Body of pancreas (tissue), 4 donors: ENCODE measurements at places on chromosomes 4 and X. TPM values are rescaled to one million over a fixed set of nuclear protein-coding genes. Genes with fewer than 3 reads are reported as not detected.
A peak's percentile ranks its signal among the peaks of the same experiment; 100 is the strongest.

DNA sequence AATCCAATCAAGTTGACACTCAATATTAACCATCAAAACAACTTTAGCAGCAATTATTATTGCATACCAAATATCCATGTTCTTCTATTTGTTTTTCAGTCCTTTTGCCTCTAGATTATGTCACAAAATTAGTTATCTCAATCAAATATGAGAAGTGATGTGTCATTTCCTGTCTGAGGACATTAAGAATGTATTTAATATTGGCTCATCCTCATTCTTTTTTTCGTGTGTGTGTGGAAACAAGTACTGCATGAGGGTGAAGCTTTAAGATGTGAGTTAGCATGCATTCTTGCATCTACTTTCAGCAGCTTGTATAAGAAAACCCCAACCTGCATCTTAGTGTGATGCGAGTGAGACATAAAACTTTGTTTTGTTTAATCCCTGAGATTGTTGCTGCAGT lies 301.4 kb downstream of the GRIA2 start:
- DNase-seq, result no peak

DNA sequence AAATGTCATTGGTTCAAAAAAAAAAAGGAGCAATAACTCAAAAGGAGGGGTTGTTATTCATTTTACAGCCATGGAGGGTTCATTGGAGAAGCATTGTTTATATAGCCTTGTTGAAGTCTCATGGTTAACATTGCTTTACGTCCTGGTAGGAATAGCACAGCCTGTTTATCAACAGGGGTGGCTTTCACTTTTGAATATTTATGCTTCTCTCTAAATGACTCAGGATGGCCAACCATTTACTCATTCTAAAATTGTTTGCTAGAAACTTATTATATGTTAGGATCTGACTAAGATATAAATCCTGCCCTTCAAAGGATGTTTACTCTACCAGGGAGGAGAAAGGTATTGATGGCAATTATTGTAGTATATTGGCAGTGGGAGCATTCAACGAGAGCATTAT lies 534.1 kb upstream of the GALNTL6 start:
- no peak for DNase-seq

GRCh38 chr4:21991050-21991449 lies 42.5 kb upstream of the KCNIP4 start:
- DNase-seq, result no peak

- no peak for DNase-seq
These were observed 128.2 kb downstream of the CBR4 start for GRCh38 chr4:168881781-168882420.

- DNase-seq, result no peak
These were observed 213.8 kb upstream of the FGF13 start for GRCh38 chrX:138925330-138925729.

DMRTC1 gene
- not detected for total RNA-seq

- DNase-seq, result peak; percentile 41
These were observed 12.3 kb downstream of the MSL3 start for GRCh38 chrX:11770320-11770719.

DNA sequence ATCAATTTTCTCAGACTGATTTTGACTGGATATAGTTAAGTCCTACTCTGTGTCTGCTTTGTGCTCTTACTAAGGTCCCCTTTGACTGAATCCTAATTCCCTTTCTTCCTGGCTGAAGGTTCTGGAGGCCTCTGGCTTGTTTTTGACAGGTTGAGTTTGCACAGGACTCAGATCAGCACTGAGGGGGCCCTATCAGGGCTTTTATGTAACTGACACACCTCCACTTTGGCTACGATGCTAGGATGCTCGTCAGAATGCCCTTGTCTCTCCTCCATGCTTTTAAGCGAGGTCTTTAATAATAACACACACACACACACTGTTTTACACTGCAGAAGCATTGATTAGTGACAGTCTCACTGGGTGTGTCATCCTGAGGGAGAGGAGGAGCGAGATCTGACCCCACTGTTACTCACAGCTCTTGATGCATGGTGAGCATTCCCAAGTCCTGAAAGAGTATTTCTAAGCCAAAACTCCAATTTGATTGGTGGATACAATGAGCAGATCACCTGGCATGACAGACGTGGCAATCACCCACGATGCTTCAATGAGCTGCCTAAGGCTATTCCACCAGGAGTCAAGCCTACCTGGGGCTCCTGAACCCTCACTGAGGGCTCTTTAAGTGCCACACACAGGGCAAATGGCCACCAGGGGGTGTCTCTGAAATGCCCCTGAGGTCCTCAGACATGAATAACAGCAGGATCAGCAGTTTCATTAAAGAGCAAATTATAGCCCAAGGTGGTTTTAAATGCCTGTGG lies 130.4 kb upstream of the CPEB2 start:
- peak; percentile 27 for DNase-seq

DNA sequence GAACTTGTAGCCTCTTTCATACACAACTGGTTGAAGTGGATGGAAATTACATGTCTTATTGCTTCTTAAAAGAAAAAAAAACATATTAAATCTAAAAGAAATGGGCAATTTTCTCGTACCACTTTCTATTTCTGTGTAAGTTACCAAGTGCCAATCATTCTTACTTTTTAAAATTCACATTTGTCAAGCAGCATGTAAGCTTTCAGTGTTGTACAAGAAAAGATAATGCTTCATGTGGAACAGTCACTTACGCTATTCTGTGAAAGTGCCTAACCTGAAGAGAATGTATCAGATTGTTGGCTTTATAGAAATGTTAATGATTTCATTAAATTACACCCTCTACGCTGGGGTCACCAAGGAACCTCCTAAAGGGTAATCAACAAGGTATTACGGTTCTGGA lies 4.4 kb upstream of the DCTD start:
- DNase-seq, result no peak

NHSL2 gene
- total RNA-seq, result 2.9 TPM

DNA sequence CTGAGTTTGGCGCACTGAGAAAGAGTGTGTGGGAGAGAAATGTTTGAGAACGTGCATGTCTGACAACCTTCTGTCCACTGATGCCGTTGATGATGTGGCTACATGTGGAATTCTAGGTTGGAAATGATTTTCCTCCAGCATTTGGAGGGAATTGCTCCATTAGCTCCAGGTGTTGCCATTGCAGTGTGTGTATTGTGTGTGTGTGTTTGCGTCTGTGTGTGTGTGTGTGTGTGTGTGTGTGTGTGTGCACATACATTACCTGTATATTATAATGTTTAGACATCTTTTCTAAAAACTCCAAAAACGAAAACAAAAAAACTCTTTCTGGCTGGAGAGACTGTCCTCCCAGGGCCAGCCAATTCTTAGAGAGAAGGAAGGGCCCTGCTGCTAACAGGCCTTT lies 18.2 kb upstream of the MECP2 start:
- DNase-seq, result no peak

GAGE12H gene
- total RNA-seq, result not detected

DNA sequence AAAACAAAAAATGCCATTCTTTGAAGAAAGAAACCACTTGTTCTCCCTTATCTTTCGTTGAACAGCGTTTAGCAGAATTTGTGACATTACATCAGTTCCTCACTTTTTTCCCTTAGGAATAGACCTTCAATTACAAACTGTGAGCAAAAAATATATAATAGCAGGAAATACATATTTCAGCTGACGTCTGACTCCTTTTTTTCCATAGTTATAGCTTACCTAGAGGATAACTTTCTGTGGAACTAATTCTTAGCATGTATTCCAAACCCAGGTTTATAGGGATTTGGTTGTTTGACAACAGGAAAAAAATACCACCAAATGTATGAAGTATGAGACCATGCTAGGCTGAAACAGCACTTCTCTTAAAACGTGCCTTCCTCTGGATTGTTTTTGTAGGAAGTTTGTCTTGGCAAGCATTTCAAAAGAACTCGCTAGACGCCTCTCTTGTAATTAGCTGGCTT lies 2.0 kb upstream of the LIMCH1 start:
- no peak for DNase-seq

- DNase-seq, result no peak
These were observed 144.9 kb downstream of the POLA1 start for GRCh38 chrX:24838629-24839028.

- no peak for DNase-seq
These were observed 199.2 kb downstream of the APBB2 start for GRCh38 chr4:41015016-41015675.

GRCh38 chr4:82430964-82431745 lies 765 bp downstream of the ENOPH1 start:
- DNase-seq, result peak; percentile 58

DNA sequence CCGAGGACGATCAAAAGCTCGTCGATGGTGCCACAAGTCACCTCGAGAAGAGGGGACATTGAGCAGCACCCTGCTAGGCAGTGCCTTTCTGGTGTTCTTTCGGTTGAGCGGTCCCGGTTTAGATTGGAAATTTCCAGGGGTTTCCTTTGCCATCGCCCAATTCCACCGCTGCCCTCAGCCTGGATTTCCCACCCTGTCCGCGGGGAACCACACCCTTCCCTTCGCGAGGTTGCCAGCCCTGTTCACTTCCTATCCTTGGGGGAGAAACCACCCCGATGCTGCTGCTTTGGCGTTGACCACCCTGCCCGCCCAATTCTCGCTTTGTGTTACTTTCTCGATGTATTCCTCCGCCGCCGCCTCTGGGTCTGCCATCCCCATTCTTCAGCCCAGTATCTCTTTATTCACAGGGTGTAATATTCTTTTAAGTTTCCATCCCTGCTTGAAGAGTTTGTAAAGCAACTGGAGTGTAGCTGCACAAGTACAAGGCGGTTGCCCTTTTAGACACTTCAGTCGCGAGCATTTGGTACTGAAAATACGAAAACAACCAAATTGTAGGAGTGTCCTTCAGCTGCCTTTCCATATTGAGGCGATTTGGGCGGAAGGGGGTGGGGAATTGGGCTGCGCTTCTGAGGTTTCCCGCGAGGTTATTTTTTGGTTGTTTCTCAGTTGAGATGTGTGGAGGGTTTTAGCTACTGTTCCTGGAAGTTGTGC lies 1.1 kb downstream of the OGT start:
- DNase-seq, result peak; percentile 40

DNA sequence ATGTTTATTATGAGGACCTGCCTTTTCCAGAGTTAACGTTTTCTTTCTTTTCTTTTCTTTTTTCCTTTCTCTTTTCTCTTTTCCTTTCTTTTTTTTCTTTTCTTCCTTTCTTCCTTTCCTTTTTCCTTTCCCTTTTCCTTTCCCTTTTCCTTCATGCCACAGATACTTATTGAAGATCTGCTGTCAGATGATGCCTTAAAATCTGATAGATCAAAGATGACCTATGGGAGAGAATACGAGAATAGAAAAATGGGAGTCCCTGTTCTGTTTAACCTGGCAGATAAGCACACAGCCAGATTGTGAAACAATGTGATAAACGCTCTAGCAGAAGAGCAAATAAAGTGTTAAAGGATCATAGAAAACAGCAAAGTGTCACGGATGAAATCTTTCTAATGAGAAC lies 38.9 kb downstream of the AFF1 start:
- no peak for DNase-seq

- DNase-seq, result peak; percentile 25
These were observed 122.2 kb downstream of the SHROOM4 start for GRCh38 chrX:50691820-50692219.

OCRL gene
- total RNA-seq, result 9.1 TPM

DNA sequence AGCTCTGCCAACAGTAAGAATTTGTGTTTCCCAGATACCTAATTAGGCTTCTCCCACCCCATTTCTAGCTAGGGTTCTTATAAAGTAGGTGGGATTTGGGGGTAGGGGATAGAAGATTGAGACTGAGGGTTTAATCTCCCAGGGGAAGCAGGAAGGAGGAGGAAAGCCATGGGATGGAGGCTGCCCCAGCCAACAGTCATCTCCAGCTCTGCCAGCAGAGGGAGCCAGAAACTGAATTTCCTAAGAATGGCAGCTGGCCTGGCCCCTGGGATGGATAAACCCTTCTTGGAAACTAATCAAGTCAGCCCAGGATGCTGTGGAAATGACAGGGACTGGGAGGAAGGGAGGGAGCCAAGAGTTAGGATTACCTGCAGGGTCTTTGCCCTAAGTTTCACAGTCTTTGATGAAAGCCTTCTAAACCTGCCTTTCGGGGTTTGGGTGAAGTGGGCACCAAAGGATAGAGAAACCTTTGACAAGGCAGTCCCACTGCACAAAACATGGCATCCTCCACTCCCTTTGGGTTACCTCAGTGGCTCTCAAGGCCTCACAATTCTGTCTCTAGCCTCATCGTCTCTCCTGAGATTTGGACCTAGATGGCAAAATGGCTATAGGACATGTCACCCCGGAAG lies 6.7 kb upstream of the ERCC6L start:
- DNase-seq, result peak; percentile 67

GRCh38 chrX:120790118-120790517 lies 85.5 kb downstream of the CT47B1 start:
- DNase-seq, result peak; percentile 47

DNA sequence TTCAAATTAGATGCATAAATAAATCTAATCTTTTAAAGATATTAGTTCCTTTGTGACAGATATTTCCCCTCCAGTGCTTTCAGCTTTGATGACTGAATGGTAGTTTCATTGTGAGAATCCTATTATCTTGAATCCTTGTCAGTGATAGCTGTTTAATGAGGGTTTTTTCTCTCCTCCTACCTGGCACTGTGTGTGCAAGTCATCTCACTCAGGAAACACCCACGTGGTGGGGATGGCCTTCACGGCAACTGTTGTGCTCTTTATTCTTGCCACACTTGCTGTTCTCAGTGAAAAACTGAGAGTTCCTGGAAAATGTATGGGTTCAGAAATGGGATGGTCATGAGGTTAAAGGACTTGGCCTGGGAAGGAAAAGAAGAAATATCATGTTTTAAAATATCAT lies 129.9 kb downstream of the SPRY1 start:
- no peak for DNase-seq

PPAT gene
- total RNA-seq, result 3.3 TPM

DNA sequence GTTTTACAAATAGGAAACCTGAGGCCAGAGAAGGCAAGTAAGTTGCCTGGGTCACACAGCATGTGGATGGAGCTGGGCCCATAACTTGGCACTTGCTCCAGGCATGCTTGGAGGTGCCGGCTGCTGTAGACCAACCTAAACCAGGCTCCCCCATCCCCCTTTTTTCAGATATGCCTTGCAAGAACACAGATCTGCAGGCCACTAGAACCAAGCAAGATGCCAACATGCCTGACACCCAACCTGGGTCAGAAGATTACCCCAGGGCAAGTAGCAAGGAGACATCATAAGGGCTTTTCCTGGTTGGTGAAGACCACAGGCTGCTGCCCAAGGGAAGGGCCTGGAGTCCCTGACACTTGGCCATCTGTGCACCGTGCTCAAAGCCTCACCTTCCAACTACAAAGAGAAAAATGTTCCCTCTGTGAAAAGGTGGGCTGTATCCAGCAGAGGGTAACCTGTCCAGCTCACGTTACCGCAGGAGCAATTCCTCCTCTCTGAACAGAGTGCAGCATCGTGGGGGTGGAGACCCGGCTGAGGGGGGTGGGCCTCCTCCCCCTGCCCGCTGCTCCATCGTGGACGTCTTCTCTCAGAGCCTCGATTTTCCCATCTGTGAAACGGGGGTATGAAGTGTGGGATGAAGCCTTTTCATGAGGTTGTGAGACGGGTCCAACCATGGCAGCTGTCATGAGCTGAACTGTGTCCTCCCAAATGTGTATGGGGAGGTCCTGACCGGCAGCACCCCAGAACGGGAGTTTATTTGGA lies 23.0 kb downstream of the HMX1 start:
- DNase-seq, result peak; percentile 2
